Caco-2 (cell line): ENCODE measurements at places on chromosomes 7 and 10. TPM values are rescaled to one million over a fixed set of nuclear protein-coding genes. Genes with fewer than 3 reads are reported as not detected.

The PPRC1 gene
- total RNA-seq = 66.6 and 68.5 TPM in 2 replicates

- no peak overlapping the region for H3K4me3 ChIP-seq
- H3K4me1 ChIP-seq = no peaks in the 10 kb centered on the region
- no peaks in the 10 kb centered on the region for H3K27me3 ChIP-seq
- H3K36me3 ChIP-seq = no peaks in the 10 kb centered on the region
- DNase-seq = no peak
Observed at GRCh38 chr7:136617176-136617575, 251.3 kb upstream of the CHRM2 start.

DNA sequence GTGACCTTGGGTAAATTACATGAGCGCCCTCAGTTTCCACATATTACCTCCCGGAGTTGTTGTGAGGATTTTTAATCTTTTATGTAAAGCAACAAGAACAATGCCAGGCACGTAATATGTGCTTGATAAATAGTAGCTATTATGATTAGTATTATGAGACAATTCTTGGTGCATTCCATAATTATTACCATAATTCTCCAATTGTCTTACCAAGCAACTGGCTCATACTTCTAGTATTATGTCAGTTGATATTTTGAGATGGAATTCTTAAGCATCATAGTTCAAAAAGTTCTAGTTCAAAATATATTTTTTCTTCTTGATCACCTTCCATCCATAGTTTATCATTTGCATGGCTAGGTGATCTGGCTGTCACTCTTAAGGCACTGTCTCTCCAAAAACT is 259.0 kb downstream of the BBS9 start:
- H3K4me1 ChIP-seq = no peaks in the 10 kb centered on the region
- H3K27me3 ChIP-seq = no peaks in the 10 kb centered on the region
- no peak for DNase-seq
- no peak overlapping the region for H3K4me3 ChIP-seq
- H3K27ac ChIP-seq = no peak overlapping the region

- no peak for DNase-seq
- no peak overlapping the region for H3K4me3 ChIP-seq
- H3K4me1 ChIP-seq = no peaks in the 10 kb centered on the region
- H3K36me3 ChIP-seq = peaks cover 1% of the 10 kb centered on the region
- H3K27me3 ChIP-seq = no peaks in the 10 kb centered on the region
Observed at GRCh38 chr10:11469575-11470391, 141.7 kb downstream of the USP6NL start.

DNA sequence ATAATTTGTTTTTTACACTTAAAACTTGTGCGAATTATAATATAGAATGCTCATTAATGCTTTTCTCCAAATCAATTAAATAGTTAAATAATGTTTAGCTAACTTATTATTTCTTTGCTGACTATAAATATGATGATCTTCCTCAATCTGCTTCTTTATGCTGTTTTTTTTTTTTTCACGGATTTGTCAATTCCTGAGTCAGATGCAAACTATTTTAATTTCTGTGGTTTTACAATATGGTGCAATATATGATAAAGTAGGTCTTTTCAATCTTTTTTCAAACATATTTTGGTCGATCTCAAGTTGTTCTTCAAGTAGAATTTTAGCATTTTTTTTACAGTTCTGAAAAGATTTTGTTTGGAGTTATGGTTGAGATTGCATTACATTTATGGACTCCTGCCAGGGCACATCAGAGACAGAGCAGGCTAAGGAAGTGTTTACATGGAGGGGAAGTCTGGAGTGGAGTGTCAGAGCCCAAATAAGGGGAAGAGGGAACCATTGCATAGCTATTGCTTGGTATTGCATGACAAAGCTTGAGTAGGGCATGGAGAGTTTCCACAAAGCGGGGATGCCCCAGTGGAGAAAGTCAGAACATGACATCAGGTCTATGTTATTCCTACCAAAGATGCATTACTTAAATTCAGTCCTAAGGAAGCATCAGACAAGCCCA is 204.4 kb downstream of the OTUD1 start:
- no peaks in the 10 kb centered on the region for H3K27me3 ChIP-seq
- H3K36me3 ChIP-seq = no peaks in the 10 kb centered on the region
- no peak for DNase-seq
- H3K4me3 ChIP-seq = no peak overlapping the region
- no peaks in the 10 kb centered on the region for H3K4me1 ChIP-seq

GRCh38 chr10:77983384-77984341 is 45.7 kb downstream of the POLR3A start:
- no peak overlapping the region for H3K4me3 ChIP-seq
- H3K27me3 ChIP-seq = no peaks in the 10 kb centered on the region
- no peak overlapping the region for H3K27ac ChIP-seq
- DNase-seq = no peak
- H3K36me3 ChIP-seq = peaks cover 7% of the 10 kb centered on the region
- H3K4me1 ChIP-seq = no peaks in the 10 kb centered on the region

DNA sequence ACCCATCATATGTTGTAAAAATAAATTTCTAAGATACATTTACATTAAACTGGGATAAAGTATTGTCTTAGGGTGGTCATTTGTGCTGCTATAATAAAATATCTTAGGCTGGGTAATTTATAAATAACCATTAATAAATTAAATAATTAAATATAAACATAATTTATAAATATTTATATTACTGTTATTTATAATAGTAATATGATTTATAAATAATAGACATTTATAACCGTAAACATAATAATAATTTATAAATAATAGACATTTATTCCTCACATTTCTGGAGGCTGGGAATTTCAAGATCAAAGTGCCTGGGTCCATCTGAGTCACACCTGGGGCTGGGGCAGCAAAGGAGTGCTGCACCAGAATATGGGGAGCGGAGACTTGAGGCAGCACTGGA is 31.1 kb downstream of the ZWINT start:
- no peak for DNase-seq
- no peaks in the 10 kb centered on the region for H3K36me3 ChIP-seq
- H3K4me3 ChIP-seq = no peak overlapping the region
